NCI-H2171 treated with DMSO at 0.1 percent for 48 hours (cell line): ENCODE measurements at places on chromosomes 4 and X.

GRCh38 chrX:41108007-41108406, 22.8 kb downstream of the USP9X start:
- no peak for DNase-seq

DNA sequence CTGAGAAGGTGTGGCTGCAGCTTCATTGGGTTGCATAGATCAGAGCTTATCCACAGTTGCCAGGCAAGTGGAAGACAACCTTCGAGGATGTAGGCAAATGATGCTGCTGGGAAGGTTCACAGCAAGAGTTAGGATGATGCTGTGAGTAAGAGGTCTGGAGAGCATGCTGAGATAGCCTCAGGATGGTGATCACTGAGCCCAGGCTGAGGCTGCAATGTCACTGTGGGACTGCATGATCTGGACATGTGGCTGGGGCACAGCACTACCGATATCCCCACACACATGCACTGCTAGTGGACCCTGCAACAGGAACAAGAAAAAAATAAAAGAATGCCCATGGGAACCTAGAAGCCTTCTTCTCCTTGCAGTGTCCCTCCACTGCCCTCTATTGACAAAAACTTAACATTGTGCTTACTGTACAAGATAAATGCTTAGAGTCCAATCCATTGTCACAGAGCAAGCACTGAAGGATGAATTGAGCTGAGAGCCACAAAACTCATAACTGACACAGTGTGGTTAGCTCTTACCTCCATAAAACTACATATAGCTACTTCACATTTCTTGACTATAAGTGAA, 105.6 kb downstream of the CNKSR2 start:
- DNase-seq, result peak; percentile 38

- DNase-seq, result no peak
These were observed 33.2 kb upstream of the ARMCX4 start for GRCh38 chrX:101452056-101452455.

GRCh38 chrX:19613645-19614323, 98.5 kb upstream of the MAP3K15 start:
- peak; percentile 51 for DNase-seq

- DNase-seq, result no peak
These were observed 603 bp upstream of the SMS start for GRCh38 chrX:21939906-21940305.

DNA sequence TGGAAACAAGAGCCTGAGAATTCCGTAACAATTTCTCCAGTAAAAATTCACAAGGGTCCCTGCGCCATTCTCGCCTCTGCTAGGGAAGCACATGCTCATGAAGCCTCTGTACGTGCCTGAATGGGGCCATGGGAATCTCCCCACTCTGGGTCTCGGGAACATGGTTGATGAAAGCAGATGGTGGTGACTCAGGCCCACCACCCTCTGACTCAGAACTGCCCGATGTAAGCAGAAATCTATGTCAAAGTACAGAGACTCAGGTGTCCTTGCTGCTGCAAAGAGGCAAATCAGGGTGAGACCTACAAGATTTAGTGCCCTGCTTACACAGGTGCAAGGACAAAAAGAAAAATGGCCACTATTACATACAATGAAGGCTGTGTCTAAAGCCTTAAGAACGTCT, 65.0 kb downstream of the SCD5 start:
- DNase-seq, result no peak

GRCh38 chr4:26003056-26003455, 89.0 kb downstream of the SMIM20 start:
- no peak for DNase-seq

- peak; percentile 67 for DNase-seq
These were observed 140.6 kb upstream of the BANK1 start for GRCh38 chr4:101649790-101650515.

- DNase-seq, result no peak
These were observed 85.9 kb downstream of the OTC start for GRCh38 chrX:38438321-38438720.

- no peak for DNase-seq
These were observed 7.7 kb upstream of the ASB9 start for GRCh38 chrX:15277604-15278003.

GRCh38 chr4:145034727-145035211, 63.2 kb downstream of the ANAPC10 start:
- no peak for DNase-seq

DNA sequence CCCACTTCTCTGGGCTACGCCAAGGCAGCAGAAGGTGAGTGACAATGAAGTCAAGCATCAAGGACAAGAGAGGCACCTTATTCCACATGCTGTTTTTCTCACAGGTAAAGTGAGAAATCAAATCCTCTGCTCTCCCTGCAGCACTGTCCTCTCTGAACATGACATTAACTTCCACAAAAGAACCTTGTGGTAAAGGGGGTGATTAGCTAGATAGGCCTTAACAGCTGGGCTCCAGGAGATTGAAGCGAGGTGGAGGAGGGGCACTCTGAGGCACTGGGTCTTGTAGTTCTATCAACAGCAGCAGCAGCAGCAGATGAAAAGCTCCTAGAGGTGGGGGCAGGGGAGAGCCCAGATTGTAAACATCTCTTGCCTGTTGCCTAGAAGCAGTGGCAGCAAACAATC, 96.8 kb upstream of the CXXC4 start:
- DNase-seq, result peak; percentile 28

GRCh38 chrX:103585411-103586313, at the start of gene TCEAL4:
Gene TCEAL4, plus strand, starts transcription at chrX:103585515. Its CDS starts 1,161 bp downstream, at chrX:103586676.
- peak; percentile 56 for DNase-seq

DNA sequence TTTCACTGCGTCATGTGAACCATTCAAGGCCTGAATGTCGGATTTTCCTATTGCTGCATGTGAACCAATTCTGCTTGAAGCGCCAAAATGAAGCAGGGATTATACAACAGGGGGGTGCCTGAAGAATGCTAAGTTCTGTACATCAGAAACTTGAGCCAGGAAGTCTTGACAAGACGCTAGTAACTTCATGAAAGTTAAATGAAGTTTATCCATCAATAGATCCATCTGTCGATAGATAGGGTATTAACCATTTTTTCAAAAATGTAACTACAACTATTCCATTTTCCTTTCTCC, 590 bp upstream of the NAF1 start:
- DNase-seq, result no peak

DNA sequence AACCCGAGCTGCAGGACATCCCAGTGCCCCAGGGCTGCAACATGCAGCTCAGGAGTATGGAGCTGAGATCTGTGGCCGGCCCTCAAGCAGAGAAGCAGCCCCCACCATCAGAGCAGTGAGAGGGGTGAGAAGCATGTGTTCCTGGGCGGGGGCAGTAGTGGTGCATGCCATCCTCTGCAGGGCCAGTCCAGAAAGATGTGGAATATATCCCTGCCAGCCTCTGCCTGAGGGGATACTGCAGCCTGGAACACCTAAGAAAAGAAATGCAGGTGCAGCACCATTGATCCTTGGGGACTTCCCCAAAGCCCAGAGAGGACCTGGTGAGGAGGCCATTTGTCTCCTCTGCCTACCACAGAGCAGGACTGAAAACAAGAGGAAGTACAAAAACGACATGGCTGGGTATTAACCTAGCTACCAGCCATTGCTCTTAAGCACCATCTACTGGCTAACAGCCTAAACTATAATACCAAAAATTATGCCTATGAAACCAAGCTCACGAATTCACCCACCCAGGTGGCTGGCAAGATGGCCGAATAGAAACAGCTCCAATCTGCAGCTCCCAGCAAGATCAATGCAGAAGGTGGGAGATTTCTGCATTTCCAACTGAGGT, 158.8 kb downstream of the ADGRA3 start:
- peak; percentile 7 for DNase-seq

- DNase-seq, result peak; percentile 42
These were observed 33.9 kb upstream of the HPF1 start for GRCh38 chr4:169791527-169792156.

GRCh38 chrX:50471390-50471789, 765 bp upstream of the DGKK start:
- DNase-seq, result no peak

DNA sequence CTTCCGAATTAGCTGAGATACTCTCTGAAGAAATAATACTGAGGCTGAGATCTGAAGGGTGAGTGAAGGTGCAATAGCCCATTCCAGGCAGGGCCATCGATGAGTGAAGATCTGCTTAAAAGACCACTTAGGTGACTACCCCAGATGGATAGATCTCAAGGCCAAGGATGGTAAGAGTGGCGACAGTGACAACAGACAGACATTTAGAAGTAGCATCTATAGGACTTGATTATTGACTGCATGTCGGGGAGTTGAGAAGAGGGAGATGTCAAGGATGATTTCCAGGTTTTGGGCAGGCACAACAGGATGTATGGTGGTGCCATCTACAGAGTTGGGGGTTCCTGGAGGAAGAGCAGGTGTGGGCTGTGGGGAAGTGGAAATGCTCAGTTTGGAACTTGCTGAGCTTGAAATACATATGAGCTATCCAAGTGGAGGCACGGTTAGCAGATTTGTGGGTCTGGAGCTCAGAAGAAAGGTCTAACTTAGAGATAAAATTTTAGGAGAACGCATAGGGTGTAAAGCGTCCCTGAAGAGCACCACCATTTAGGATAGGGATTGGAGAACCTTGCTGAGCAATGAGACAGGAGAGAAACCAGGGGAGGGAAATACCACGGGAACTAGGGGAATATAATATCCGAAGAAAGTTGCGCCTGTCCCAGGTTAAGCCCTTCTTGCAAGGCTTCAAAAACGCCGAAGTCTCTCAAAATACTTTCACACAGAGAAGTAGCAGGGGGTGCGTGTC, 688 bp downstream of the UFSP2 start:
- peak; percentile 30 for DNase-seq

DNA sequence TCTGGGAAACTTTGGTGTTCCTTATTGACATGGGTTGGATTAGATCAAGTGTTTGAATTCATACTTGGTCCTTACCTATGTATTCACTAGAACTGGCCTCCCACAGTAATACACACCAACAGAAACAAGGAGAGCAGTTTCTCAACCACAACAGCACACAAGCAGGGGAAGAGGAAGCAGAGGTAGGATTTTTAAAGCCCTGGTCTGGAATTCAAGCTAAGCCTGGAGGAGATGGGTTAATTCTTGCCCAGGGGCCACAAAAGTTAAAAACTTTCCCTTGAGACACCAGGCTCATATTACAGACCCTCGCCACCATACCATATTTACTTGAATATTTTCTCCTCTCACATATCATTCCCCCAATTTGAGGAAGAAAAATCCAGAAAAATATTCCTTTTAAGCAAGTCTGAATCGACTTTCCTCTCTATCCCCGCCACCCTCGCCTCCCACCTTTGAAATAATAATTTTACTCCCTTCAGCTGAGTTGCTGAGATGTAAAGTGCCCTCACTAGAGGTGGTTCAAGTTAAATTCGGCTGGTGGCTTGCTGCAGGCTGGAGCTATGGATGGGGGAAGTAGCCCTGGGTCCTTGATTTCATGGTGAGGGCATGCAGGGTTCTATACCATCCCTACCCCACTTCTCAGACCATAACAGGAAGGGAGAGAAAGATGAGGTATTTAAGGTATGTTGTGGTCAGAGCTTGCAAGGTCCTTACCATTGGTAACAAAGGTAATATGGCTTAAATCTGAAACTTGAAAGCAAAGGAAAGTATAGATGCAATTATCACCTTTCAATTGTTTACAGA, 440.2 kb downstream of the INPP4B start:
- DNase-seq, result no peak

DNA sequence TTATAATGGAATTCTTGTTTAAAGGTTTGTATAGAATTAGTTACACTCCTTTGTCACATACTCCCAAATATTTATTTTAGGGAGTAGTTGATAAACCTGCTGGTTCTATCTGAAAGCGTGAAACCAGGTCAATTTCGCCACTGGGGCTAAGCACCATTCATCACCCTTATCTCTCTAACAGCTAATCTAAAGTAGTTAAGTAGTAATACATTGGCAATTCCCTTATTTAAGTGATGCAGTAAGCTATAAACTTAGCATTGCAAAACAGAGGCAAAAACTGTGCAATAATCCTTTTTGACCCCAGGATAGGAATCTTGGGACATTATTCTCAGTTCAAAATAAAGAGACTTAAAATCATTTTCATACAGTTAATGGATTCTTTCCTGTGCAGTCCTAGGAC, 33.7 kb upstream of the PTPN13 start:
- no peak for DNase-seq

GRCh38 chr4:88858752-88859151, 161.1 kb upstream of the NAP1L5 start:
- no peak for DNase-seq

- peak; percentile 1 for DNase-seq
These were observed 1999.1 kb upstream of the ADGRL3 start for GRCh38 chr4:59200992-59201391.

DNA sequence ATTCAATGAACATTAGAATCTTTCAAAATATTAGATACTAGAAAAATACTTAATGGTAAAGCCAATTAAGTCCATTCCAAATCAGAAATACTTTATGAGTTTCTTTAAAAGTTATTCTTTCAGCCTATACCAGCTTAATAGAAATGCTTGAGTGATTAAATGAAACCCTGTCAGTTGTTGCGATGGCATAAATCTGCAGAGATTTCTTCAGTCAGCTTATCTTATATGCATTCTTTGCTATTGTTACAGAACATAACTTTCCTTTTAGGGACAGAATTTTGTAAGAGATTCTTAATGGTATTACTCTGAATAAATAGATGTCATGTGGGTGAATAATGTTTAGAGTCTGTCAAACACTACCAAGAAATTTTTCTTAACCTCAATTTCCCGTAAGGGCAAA, 325.0 kb upstream of the HAND2 start:
- no peak for DNase-seq

- no peak for DNase-seq
These were observed 14.1 kb downstream of the SLC10A7 start for GRCh38 chr4:146507632-146508031.

DNA sequence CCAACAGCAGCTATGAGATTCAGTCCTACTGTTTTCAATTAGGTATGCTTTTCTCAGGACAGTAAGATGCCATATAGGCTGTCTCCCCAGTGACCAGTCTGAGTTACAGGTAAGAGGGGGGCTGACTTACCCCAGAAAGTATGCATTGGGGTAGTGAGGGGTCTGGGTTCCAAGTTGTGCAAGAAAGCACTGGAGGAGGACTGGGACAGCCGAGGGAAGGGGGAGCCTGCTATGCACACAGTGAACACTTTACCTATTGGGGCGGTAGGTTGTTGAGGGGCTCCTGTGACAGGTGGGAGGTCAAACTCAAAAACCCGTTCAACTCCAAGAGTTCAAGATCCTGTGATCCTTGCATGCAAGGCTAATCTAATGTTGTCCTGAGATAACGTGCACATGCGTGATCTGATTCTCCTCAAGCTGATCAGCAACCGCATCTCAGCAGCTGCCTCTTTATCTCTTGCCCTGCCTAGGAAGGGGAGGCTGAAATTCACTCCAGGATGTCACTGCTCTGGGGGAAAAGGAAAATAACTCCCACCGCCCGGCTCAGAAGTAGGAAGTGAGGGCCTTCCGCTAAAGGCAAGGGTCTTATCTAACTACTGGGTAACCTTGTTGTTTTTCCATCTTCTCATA, 108.8 kb upstream of the KIT start:
- no peak for DNase-seq

DNA sequence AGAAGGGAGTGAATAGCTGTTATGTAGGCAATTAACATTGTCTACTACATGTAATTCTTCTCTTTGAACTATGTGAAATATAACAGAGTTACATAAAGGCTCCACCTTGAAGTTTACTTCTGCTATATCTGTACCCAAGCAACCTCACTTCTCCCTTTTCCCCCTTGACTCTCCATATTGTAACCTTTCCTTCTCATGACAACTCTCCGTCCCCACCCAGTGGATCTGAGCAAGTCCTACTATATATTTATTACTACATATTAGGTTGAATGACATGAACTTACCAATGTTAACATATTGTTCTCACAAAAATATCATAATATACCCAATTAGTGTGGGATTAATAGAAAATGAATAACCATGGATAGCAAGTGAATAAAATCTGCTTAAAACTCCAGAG, 93.2 kb upstream of the ATP8A1 start:
- peak; percentile 27 for DNase-seq
